Activated CD4-positive, alpha-beta T cell treated with anti-CD3 and anti-CD28 coated beads, Interleukin-2, amount 50 U/mL, for 16 hours (primary cell): ENCODE measurements at places on chromosomes 4 and X.
A peak's percentile ranks its signal among the peaks of the same experiment; 100 is the strongest.

DNA sequence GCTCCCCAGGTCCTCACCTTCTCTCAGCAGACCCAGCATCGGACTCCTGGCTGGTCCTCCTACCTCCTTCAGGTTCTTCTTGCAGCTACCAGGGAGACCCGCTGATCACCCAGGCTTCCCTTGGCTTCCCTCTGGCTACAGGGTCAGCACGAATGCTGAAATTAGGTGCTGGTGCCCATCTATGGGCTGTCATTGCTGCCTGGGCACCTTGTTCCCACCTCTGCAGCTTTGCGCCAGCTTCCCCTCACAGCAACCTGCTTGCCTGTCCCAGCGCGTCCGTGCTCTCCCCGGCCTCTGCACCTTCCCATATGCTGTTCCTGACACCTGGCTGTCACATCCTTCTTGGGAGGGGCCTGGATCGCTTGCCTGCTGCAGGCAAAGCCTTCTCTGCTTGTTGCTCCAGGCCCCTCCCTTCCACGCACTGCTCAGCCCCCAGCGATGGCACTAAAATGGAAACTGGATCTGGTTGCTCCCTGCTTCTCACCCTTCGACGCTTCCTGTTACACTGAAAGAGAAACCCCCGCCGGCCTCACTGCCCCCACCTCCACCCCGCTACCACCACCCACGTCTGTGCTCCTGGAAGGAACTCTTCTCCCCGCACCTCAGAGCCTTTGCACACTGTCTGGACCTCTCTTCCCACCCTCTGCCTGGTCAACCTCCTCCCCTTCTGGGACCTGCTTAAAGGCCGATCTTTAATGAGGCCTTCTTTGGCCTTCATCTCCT, 22.2 kb downstream of the C4orf50 start:
- peak; percentile 43 for DNase-seq

- no peak for DNase-seq
Measured at GRCh38 chrX:42602566-42602965, 175.4 kb downstream of the PPP1R2C start.

- no peak for DNase-seq
Measured at GRCh38 chrX:40414335-40414734, 166.4 kb upstream of the ATP6AP2 start.

DNA sequence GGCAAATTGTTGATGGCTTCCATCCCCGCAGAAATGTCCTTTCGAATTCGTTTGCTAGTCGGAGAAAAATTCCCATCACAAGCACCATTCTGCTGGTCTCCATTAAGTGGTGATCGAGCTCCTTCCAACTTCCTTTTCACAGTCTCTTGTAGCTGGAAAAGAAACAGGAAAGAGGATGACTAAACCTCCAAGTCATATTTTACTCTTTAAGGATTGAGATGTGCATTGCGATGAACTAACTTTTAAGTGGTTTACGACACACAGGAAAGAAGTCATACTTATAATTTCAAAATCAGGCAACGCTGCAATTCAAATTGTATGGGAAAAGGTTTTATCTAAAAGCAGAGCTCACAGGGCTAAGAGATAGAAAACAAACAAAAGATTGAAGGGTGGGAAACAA, 225.2 kb downstream of the MGST2 start:
- DNase-seq = no peak

- no peak for DNase-seq
Measured at GRCh38 chr4:104726002-104726401, 231.3 kb upstream of the CXXC4 start.

- DNase-seq = no peak
Measured at GRCh38 chrX:70166601-70167590, 10.4 kb upstream of the DGAT2L6 start.

DNA sequence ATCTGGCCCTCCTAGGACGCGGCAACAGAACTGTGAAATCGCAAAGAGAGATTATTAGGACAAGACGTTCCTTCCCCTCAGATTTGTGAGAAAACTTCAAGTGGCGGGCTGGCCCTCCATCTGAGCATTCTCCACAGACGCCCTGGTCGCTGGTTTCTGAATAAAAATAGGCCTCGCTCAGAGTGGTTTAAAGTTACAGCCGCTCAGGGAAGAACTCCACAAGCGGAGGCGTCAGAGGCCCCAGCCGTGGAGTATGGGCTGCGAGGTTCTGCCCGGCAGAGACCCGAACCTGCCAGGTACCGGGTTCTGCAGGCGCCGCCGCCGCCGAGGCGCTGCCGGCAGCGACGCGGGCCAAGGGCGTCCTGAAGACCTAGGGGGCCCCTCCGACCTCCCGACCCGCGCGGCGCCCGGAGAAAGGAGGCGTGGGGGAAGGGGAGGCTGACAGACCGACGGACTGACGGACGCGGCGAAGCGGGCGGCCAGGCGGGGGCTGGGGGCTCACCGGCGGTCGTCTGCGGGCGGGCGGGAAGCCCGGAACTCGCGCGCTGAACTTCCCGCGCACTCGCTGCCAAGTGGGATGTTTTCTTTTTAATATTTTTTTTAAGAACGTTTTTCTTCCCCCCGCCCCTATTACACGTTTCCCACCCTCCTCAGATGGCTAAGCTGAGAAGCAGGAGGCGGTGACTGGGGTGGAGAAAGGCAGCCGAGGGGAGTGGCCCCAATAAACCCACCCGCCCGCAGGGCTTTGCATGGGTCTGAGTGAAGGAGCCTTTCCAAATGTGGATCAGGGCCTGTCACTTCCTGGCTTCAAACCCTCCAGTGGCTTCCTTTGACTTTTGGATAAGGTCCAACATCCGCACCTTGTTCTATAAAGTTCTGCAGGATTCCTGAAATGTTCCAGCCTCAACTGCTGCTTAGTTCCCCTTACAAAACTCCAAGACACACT, at the start of gene PABPC4L:
Gene PABPC4L, minus strand, starts transcription at position 574 of the 946 bp plus-strand sequence. CDS start 770 bp downstream, outside the sequence.
- no peak for DNase-seq

- no peak for DNase-seq
Measured at GRCh38 chrX:75596178-75596577, 73.3 kb upstream of the ZDHHC15 start.

DNA sequence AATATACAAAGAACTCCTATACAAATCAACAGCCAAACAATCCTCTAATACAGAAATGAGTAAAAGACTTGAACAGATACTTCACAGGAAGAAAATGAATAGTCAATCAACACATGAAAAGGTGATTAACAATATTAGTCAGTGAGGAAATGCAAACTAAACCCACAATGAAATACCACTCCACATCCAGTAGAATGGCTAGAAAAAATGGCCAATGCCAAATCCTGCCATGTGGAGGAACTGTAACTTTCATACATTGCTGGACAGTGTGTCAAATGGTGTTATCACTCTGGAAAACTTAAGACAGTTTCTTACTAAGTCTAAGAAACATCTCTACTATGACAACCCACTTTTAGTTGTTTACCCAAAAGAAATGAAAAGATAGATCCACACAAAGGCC, 59.5 kb downstream of the NSG1 start:
- DNase-seq = peak; percentile 18

- DNase-seq = no peak
Measured at GRCh38 chr4:52241916-52242315, 190.8 kb downstream of the SPATA18 start.

- DNase-seq = no peak
Measured at GRCh38 chr4:183540410-183541009, 35.7 kb downstream of the ING2 start.

GRCh38 chr4:117156806-117157205, 71.4 kb upstream of the TRAM1L1 start:
- no peak for DNase-seq

DNA sequence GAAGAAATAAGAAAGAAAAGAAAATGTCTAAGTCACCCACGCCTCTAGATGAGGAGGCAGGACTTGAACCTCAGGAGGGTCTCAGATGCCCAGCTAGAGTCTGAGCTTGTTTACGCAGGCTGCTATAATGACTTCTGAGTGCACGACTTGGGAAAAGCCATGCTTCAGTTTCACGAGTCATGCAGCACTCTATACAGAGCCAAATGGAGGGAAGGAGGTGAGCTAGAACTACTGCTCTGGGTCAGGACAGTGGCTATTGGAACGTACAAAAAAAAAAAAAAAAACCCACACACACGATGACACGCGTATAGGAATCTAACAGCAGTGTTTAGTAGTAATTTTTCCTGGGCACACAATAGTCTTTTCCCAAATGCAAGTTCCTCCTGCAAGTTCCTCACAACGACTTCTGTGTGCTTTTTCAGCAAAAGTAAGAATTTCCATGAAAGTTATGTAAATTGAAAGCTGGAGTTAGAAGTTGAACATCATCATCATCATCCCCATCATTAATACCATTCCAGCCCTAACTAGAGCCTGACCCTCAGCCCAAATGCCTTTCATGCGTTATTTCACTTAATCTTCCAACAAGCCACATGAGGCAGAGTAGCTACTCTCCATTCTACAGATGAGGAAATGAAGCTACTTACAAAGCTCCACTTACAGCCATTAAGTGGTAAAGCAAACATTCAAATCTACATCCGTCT, 36.6 kb downstream of the IRF2 start:
- DNase-seq = no peak

DNA sequence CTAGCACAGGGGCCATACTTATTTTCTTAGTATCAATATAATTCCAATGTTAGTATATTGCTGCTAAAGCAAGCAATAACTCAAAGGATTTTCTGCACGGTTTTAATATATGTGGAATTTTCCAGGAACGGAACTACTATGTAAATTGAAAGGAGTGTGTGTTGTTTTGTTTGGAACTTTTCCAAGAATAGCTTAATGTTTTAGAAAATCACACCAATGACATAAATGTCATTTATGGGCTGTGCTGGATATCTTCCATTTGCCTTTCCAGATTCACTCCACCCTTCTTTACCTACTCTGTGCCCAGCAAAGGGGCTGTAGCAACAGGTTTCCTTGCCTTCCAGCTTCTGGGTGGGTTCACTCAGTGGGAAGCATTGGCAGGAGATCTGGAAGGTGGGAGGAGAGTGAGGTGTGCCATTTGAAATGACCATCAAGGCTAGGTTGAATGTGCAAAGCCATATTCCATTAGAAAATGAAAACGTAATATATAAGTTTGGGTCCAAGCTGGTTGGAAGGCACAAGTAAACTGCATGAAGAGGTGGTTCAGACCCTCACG, 25.2 kb upstream of the ZFX start:
- no peak for DNase-seq
